ENCODE measurements at places on chromosomes 1 and 21.

DNA sequence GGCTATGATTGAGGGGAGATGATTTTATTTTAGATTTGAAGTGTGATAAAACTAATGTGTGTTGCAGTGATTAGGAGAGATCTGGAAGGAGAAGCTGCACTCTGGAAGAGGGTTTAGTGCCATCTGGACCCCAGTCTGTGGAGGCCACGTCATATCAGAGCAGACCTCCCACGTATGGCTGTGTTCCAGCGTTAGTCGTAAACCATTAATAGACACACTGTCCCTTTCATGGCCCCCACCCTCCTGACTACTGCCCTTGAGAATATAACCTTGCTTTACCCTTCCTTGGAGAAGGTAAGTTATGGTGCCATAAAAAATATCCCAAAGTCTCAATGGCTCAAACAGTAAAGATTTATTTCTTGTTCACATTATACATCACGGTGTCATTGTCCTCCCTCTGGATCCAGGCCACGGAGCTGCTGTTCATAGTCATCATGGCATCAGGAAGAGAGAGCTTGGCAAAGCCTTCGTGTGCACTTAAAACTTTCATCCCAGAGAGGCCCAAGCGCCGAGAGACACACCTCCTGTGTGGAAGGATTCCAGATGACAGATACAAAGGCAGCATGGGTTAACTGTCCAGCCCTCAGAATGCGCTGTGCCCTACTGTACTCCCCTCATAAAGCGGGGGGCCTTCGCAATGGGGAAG lies 33.2 kb downstream of the RHOU start:
- no peak for DNase-seq

- DNase-seq, result no peak
These were observed 61.0 kb downstream of the MATN1 start for GRCh38 chr1:30662291-30662840.

- DNase-seq, result peak; percentile 35
These were observed 6.1 kb upstream of the PLA2G5 start for GRCh38 chr1:20063861-20064292.

- no peak for DNase-seq
These were observed 2.6 kb upstream of the HES5 start for GRCh38 chr1:2532485-2533160.

DNA sequence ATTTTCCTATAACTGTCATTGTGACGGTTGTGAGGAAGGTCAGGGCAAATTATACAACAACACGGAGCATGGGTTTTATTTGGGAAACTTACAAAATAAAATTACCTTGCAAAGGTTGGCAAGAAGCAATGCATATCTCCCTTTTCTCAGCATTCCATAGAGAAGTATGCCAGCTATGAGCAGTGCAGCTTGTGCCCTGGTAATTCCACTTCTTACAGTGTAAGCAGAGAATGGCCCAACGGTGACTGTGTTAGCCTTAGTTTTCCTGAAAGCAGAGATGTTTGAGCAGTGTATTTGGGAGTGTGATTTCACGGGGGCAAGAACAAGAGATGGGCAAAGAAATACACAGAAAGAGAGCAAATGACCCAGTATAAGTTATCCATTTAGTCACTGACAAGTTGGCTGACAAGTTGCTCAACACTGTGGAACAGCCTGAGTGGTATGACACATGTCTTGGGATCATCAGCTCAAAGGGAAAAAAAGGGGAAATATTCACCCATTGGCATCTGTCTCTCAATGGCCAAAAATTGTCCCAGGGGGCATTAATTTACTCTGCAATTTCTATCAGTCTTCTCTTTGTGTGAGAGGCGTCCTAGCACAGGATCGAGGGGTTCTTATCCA lies 210.9 kb upstream of the NRIP1 start:
- DNase-seq, result peak; percentile 47

GRCh38 chr1:36710951-36711350 lies 228.2 kb upstream of the CSF3R start:
- DNase-seq, result no peak

GRCh38 chr1:231039161-231040018 lies 664 bp downstream of the FAM89A start:
- DNase-seq, result peak; percentile 62

GRCh38 chr1:25053576-25054250 lies 123.6 kb upstream of the RUNX3 start:
- DNase-seq, result no peak

DNA sequence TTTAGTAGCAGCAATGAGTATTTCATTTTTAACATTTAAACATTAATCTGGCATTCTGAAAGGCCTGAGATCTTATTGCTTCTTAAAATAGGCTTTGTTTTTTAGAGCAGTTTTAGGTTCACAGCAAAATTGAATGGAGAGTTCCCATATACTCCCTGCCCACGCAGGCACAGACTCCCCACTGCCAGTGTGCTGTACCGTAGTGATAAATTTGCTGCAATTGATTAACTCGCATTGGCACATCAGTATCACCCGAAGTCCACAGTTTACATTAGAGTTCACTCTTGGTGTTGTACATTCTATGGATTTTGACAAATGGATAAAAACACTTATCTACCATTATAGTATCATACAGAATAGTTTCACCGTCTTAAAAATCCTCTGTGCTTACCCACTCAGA lies 71.8 kb upstream of the ERRFI1 start:
- DNase-seq, result no peak

DNA sequence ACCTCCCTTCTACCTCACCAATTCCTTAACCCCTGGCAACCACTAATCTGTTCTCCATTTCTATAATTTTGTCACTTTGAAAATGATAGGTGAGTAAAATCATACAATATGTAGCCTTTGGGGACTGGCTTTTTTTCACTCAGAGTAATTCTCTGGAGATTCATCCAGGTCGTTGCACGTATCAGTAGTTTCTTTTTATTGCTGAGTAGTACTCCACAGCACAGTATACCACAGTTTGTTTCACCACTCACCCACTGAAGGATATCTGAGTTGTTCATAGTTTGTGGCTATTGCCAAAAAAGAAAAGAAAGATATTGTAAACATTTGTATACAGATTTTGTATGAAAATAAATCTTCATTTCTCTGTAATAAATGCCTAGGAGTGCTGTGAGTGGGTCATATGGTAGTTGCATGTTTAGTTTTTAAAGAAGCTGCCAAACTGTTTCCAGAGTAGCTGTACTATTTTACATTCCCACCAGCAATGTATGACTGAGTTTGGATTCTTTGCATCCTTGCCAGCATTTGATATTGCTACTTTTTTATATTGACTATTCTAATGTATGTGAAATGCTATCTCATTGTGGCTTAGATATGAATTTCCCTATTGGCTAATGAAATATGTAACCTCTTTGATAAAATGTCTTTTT lies 3.7 kb downstream of the CHD1L start:
- DNase-seq, result no peak

DNA sequence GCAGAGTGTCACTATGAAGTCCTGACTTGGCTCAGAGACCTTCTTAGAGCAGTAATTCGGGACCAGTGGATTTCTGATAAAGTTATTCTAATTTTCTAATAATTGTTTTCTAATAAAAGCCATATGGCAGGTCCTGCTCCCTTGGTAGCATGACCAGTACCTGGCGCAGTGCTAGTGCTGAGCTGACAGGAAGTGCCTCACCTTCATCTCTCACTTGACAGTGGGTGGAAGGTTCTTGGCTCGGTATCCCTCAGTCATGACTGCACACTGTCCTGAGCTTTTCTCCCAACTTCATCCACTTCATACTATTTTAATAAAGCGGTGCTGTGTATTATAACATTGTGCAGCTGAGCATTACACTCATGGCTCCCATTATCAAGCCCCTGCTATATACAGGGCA lies 14.1 kb downstream of the VANGL1 start:
- no peak for DNase-seq

DNA sequence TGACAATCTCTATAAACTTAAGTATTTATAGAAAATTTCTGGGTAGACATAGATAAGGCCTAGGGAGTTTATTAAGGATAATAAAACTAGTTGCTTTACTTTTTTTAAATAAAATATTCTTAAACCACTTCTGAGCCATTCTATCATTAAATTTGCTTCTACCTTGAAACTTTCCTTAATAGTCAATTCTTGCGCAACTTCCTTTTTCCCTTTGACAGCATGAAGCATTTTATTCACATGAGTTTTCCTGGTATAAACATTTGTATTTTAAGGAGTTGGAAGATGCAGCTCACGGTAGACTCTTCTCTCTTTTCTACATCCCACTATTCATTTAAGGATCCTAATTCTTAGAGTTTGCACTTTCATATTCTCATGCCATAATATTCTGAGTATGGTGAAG lies 75.8 kb upstream of the DPH5 start:
- DNase-seq, result no peak

DNA sequence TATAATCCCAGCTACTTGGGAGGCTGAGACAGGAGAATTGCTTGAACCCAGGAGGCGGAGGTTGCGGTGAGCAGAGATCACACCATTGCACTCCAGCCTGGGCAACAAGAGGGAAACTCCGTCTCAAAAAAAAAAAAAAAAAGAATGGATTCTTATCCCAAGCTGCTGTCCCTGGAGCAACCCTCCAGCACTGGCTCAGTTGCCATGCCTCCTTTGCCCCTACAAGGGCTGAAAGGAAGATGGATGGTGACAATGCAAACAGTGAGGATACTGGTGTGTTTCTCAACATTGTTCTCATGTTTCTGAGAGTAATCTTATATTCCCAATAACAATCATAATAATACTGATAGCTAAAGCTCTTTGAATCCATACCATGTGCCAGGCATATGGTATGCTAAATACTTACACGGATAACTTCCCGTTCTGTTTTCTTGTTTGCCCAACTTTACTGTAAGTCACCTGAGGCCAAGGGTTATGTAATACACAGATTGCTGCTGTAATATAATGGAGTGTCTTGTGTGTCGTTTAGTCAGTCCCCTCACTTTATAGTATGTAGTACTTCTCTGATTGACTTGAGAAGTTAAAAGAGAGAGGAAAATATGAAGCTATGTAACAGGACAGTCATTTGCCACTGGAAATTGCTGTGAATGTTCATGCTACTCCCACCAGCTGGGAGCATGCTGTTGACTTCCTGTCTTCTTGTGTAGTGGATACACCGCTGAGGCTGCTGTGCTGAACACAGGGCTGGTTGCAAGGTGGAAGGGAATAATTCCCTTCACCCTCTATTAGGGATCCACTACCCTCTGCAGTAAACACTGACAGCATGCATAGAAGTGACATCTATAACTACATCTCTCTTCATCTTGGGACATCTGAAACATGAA lies 153.6 kb downstream of the CNIH3 start:
- DNase-seq, result no peak

GRCh38 chr1:17601643-17602382 lies 62.3 kb downstream of the ARHGEF10L start:
- no peak for DNase-seq

- no peak for DNase-seq
These were observed 646 bp downstream of the IER5 start for GRCh38 chr1:181089017-181089675.

- no peak for DNase-seq
These were observed 75.0 kb downstream of the GALNT2 start for GRCh38 chr1:230141797-230142607.

GRCh38 chr21:18467715-18468114 lies 64.1 kb upstream of the TMPRSS15 start:
- no peak for DNase-seq

- DNase-seq, result no peak
These were observed 36.9 kb upstream of the PSMG1 start for GRCh38 chr21:39220150-39220549.

DNA sequence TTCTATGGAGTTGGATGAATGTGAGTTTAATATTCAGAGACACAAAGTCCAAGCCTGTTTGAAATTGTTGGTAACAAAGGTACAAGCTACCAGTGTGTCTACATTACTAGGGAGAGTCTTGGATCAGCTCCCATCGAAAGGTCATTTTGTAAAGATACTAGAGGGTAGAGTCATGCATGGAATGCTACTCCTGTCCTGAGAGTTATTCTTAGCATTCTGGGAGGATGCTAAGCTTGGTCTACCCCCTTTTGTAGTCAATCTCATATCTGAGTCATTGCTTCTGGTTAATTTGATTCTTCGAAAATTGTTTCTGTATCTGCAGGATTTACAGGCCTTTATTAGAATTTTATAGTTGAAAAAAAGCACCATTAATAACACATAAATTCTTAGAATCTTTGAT lies 240.2 kb downstream of the ST6GALNAC3 start:
- DNase-seq, result peak; percentile 23

DNA sequence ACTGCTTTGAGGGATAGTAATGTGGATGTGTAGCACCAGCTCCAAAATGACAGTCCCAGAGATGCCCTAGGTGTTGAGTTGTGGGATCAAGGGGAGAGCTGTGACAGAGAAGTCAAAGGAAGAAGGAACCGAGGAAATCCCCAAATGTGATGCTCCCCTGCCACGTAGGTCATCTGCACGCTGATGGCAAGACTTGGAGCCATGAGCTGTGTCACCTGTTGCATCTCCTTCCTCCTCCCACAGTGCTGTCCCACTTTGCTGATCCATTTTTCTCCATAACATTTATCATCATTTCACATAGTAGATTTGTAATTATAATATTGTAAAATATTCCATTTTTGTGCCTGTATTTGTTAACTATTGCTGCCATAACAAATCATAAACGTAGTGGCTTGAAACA lies 17.6 kb upstream of the RCAN1 start:
- DNase-seq, result no peak

DNA sequence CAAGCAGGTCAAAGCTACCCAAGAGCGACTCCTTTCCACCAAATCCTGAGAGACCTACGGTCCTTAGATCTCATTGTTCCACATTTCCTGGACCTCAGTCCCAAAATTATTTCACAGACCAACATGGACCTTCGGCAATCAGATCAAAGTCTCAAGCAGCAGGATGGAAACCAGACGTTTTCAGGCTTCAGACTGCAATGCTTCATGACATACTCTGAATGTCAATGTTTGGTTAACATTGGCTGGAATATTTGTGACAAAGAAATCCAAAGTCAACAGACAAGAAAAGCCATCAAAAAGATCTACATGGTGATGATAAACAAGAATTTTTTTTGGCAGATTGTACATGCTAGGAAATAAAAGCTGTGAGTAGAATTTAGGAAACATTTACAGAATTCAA lies 1057.3 kb downstream of the ADGRL2 start:
- no peak for DNase-seq

GRCh38 chr1:243294723-243295121 lies 38.9 kb downstream of the SDCCAG8 start:
- DNase-seq, result no peak

DNA sequence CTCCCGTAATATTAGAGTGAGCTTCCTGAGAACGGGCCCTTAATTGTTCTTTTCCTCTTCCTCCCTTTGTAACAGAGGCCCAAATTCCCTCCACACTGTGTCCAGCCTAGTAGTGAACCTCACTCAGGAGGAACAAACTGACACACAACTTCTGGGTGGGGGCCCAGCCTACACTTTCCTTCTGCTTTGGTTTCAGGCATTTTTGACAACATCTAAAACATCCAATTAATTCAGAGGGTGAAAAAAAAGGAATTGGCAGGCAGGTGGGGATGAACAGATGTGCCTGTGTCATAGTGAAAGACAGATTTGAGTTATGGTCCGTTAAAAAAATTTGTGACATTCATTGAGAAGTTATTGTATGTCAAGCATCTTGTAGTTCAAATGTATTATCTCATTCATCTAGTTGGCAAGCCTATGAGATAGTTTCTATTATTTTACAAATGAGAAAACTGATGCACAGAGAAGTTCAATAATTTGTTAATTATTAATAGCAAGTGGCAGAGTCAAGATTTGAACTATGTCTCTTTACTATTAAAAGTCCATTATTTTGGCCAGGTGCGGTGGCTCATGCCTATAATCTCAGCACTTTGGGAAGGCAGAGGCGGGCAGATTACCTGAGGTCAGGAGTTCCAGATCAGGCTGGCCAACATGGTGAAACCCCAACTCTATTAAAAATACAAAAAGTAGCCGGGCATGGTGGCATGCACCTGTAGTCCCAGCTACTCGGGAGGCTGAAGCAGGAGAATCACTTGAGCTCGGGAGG lies 41.6 kb upstream of the LRIG2 start:
- no peak for DNase-seq

Data from astrocyte of the hippocampus (primary cell).